Fibroblast of mammary gland (primary cell): ENCODE measurements at places on chromosomes 12 and 14.

- DNase-seq, result peak; percentile 17
Observed at GRCh38 chr12:2580821-2581220, 213.9 kb upstream of the FKBP4 start.

DNA sequence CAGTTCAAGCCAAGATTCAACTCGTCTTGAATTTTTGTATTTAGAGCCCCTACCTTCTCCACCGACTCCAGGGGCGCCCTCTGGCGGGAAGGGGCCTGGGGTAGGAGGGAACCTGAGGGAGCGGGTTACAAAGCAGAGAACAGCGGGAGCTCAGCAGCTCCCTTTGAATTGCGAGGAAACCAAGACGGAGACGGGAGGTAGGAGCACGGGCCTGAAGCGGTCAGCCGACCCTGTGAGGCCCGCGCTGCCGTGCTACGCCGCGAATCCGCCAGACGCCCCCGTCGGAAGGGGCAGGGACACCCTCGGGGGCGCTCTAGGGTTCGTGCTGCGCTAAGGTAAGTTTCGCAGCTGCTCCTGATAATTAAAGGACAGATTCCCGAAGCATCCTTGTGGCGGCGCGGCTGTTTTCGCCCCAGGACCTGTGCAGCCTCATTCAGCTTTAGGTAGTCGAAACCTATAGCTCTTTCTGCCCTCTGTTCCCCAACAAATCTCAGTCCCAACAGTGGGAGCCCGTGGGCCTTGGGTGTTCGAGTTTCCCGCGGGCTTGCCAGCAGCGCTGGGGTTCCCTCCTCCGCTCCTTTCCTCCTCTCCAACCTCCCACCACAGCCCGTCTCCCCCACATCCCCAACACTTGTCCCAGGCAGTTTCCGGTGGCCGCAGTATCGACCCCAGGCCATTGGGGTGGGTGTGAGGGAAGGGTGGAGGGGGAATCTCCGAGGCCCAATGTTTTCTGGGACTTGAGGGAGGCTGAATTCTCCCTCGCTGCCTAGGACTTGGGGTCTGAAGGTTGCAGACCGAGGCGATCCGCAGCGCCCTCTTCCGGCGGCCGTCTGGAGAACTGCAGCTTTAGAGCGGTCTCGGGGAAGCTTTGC, 5.1 kb upstream of the NKX2-1 start:
- DNase-seq, result peak; percentile 32

- no peak for DNase-seq
Observed at GRCh38 chr14:98878282-98878681, 393.7 kb downstream of the BCL11B start.

DNA sequence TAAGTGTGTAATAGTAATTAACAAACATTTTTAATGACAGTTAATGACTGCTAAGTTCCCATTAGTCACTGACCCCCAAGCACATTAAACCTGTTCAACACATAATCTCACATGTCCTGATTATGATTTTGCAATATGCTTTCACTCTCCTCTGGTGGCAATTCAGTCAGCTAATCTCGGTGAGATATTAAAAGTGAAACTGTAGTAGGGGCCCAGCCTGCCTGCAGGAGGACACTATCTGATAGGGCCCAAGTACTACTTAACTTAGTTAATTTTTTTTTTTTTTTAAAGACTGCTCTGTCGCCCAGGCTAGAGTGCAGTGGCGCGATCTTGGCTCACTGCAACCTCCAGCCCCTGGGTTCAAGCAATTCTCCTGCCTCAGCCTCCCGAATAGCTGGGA, 48.8 kb downstream of the CIT start:
- DNase-seq, result no peak

- DNase-seq, result no peak
Observed at GRCh38 chr12:67952787-67953186, 36.5 kb upstream of the IFNG-AS1 start.

GRCh38 chr12:52220477-52220876, 12.6 kb upstream of the KRT7 start:
- no peak for DNase-seq

DNA sequence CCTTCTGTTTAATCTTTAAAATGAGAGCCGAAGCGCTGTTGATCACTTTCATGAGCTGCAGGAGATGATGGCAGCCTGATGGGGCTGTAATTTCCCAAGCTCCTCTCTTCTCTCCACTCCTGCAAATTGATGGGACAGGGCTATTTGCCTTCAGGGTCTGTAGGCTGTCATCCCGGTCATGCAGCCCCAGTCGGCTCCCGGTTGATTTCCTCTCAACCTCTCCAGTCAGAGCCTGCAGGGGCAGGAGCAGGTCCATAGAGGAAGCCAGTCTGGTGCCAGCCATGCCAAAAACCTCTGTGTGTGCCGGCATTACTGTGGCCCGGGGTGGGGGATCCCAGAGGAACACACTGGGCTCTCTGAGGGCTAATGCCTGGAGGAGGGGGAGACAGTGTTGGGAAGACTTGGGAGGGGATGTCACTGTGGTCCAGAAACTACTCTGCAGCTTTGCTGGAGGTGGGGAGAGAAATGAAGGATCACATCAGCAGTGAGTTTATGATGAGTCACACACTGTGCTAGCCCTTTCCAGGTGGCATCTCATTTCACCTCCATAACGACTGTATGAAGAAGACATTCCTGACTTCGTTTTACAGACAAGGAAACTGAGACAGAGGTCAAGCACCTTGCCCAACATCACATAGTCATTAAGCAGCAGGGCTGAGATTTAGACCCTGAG, 46.5 kb upstream of the PRIMA1 start:
- no peak for DNase-seq

DNA sequence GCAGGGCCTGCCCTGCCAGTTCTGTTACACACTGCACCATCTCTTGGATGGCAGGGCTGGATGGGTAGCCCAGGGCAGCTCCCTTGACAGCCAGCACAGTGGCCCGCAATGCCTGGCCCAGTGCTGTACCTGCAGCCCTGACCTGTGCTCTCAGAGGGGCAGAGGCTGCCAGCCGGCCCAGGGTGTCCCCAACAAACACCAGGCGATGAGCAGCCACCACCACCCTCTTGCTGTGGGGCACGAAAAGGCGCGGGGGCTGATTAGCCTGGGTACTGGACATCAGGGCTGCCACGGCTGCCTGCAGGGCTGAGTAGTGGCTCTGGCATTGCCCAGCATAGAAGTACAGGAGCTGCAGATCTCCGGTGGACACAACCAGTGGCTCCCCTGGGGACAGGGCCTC, 4.6 kb upstream of the SLC22A17 start:
- no peak for DNase-seq

DNA sequence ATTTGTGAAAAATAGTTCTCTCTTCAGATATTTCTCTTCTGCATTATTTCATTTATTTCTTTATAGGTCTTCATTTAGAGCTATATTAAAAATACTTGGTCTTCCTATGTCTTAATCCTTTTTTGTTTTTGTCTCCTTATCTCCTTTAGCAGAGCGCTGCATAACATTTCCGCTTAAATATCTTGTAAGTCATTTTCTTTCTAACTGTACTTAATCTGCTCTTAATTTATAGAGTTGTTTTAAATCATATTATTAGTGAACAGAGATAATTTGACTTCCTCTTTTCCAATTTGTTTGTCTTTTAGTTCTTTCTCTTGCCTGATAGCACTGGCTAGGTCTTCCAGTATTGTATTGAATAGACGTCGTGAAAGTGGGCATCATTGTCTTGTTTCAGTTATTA, 18.0 kb downstream of the LUM start:
- DNase-seq, result no peak

GRCh38 chr14:65290830-65291229, 121.7 kb upstream of the FUT8 start:
- DNase-seq, result peak; percentile 99

GRCh38 chr14:104446611-104447010, 133.0 kb upstream of the C14orf180 start:
- DNase-seq, result no peak

DNA sequence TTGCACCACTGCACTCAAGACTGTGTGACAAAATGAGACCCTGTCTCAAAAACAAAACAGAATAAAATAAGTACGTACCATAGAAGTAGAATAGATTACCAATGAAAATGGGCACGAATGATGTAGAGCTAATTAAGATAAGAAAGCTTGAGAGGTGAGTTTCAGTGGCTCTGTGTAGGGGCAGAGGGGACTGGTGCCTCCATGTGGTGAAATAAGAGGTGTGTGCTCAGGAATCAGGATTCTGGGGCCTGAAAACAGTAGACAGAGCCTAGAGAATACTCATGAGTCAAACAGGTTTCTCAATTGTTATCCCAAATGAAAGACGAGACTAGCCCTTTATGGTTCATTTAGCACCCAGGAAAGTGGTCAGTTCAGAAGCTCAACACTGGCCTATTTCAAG, 1145.1 kb downstream of the FLRT2 start:
- no peak for DNase-seq

DNA sequence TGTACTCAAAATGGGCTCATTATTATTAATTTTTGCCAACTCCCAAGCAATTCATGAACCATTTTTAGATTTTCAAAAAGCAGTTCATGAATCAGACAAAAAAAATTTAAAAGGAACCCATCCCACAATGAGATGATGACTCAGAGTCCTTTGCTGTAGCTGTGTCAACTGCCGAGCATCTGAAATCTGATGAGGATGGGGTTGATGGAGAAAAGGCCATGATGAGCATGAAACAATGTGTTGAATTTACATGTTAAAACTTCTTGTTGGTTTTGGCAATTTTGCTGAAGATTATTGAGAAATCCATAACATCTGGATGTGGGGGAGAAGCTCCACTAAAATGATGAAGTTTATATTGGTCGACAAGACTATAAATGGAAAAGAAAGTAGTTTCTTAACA, 378.0 kb downstream of the FOXG1 start:
- DNase-seq, result peak; percentile 99

DNA sequence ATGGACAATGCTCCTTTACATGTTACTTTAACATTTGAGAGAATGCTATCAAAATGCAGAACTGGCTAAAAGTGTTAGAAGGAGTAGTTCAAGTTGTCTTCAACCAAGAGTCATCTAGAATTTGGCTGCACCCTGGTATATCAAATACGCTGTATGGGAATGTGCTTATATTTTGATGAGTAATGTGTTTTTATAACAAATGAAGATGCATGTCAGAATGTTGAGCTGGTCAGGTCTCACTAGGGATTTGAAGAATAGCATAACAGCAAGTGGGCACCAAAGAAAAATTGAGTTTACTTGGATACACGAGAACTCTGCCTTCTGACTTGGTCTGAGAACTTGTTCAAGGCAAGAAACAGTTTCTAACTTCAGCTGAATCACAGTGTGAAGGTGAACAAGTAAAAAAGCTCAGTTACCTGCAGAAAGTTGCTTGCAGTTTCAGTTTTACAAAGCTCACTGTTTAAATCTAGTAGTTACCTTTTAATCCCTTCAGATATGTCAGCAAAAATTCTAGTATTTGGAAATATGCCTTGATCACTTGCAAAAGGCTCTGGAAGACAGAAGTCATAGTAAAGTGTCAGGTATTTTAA, 82.3 kb downstream of the PDE3A start:
- peak; percentile 65 for DNase-seq

DNA sequence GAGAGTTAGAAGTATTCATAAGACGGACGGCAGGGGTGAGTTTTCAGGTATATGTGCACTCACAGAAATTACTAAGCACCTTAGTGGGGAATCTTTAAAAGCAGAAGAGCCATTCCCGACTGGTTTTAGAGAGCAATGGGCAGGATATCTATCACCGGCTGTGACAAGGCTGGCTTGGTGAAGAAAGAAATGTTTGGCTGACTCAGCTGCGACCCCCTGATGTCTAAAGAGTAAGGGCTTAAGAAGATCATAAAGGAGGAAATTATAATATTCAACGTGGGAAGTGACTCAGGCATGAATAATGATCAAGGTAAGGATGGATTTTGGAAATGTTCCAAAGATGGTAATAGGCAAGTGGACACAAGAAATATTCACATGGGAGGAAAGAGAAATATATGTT, 407.6 kb downstream of the TMEM132D start:
- DNase-seq, result no peak

DNA sequence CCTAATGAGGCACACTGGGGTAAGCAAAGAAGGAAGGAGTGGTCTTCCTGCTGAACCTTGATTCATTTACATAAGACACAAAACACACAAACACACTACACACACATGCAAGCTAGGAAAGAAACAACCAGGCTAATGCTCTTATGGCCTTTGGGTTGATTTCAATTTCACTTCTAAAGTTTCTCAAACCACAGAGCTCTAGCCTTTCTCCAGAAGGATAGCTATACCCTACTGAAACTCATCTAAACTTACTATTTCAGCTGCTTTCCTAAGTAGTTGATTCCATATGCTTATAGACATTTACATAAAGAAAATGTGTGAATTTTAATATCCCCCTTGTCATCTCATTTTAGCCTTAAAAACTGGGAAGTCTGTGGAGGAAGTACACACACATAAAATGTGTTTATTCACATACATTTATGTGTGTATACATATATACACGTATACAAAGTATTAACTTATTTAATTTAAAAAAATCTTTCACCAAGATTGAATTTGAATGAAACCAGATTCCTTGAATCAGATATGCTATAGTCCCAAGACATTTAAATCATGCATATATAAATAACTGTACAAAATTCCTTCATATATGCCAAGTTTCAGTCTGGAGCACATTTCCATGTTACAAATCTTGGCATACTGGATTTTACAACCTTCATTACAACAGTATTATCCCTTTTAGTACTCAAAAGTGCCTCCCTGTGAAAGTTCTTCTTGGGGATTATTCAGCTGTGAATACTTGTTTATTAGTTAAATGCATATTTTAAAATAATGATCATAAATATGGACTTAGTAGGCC, 231.8 kb upstream of the NPAS3 start:
- no peak for DNase-seq

DNA sequence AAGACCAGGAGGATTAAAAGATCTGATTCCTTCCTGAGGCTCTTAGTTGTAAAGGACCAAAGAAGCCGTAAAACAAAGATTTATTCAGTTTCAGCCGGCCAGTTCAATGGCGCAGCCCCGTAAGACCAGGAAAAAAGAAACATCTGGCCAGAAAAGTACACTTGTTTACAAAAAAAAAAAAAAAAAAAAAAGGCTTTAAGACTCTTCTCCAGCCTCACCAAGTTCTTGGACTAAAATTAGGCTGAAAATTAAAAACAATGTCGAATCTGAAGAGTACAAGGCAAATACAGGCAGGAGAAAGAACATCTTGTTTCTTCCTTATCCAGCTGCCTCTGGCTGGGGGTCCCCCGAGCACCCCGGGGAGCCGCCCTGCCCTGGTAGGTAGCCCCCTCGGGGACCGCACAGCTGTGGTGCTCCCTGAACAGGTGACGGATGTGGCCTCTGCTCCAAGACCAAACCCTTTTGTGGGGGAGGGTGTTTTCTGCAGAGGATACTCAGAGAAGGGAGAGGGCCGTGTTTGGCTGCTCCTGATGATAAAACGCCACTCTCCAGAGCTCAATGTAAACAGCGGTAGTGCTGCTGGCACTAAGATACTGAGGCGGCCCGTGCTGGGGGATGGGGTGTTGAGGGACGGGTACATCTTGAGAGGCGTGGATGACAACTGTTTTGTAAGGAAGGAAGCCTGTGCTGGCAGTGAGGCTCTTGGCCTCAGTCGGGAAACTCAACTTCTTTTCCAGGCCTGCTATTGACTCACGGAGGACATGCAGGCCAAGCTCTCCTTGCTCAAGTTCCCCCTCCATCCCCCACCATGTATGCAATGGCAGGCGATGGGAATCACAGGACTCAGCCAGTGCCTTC, 201.0 kb upstream of the DIO3 start:
- peak; percentile 25 for DNase-seq
